ENCODE measurements at places on chromosomes 5 and 9.

DNA sequence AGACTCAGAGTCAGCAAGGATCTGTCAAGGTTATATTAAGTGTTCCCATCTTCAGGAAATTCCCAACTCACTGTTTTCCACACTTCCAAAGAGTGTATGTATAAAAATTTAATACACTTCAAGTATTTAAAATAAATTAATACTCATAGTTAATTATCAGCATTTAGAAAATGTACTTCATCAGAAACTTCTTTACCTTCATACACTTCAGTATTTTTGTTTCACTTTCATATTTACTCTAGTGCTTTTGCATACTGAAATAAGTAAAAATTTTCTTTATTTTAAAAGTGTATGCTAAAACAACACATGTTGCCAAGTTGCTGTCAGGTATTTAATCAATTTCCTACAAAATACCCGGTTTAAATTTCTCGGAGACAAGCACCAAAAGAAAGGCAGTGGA, 16.5 kb downstream of the RICTOR start:
- no peak for DNase-seq

DNA sequence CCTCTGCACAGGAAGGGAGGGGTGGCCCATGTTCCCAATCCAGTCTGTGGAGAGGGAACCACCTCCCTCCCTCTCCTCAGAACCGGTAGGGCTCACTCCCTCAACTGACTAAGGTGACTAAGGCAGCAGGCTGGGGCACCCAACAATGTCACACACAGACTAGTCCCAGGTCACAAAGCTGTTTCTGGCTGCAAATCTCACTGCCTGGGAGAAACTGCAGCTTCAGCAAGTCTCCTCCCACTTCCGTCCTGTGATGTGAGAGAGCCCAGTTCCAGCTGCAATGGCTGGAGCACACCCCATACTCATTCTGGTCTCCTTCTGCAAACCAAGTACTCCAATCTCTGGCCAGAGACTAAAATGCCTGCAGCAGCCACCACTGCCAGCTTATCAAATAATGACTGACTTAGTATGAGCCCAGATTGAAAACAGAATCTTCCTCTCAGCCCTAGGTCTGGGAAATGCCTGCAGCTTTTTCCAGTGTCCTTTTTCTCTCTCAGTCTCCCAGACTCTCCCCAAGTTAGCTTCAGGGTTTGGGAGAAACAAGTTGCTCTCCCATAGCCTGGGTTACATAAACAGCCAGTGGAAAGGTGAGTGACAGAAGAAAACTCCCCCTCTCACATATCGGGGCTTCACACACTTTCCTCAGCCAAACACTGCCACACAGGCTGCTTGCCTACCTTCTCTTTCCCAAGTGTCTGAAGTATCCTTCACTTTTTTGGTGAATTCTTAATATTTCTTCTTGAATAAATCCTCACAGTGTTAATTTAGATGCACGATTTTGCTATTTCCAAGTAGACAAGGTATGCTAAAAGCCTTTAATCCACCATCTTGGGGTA, 247.4 kb upstream of the RASA1 start:
- DNase-seq: no peak

GRCh38 chr5:102554728-102555127, 55.9 kb upstream of the SLCO6A1 start:
- no peak for DNase-seq

DNA sequence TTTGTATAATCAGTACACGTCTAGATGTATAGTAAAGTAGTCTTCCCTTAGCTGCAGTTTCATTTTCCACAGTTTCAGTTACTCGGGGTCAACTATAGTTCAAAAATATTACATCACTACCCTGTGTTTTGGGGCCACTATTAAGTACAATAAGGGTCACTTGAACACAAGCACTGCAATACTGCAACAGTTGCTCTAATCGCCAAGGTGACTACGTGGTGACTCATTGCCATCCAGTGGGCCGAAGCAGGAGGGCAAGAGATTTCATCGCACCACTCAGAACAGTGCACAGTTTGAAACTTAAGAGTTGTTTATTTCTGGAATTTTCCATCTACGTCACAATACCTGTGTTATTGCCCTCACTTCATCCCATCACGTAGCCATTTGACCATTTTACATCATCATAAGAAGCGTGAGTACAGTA, at the start of gene ARL14EPL:
TSS of gene ARL14EPL (plus strand) at position 379 of the 424 bp plus-strand sequence. CDS start 18,994 bp downstream, outside the sequence.
- DNase-seq: peak; percentile 60

- no peak for DNase-seq
Observed at GRCh38 chr9:89706731-89707191, 101.9 kb downstream of the GADD45G start.

- DNase-seq: no peak
Observed at GRCh38 chr5:149047462-149047861, 15.4 kb downstream of the SH3TC2 start.

DNA sequence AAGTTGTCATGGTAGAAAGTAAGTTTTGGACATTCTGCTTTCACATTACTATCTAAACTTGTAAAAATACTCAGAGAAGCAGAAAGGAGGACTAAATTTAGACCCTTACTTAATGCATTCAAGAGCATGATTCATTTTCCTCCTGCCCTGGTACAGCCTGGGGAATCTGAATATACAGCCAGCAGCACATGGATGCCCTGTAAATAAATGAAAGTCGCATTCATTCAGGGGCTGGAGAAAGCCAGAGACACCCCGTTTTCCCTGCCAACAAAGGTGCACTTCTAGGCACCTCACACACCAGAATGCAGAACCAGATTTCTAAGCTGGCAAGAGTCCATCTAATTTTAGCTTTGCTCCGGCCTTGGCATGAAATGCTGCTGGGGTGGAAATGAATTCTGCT, 172.7 kb upstream of the KLF9 start:
- no peak for DNase-seq

DNA sequence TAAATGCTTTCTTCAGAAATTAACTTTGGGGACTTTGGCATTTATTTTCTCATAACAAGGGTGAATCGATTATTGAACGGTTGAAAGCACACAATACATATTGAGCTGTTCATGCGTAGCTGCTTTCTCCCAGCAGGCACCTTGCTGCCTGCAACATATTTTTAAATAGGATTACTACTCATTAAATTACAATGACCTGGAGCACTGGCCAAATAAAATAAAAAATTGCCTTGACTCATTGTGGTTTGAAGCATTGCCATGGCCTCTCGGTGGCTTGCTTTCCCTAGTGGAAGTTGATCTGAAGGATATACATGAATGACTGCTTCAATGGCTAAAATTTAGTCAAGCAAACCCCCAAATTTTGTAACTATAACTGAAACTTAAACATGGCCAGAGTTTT, 181.6 kb upstream of the NUDT12 start:
- no peak for DNase-seq

GRCh38 chr5:146623666-146624065, 107.7 kb upstream of the GPR151 start:
- no peak for DNase-seq

DNA sequence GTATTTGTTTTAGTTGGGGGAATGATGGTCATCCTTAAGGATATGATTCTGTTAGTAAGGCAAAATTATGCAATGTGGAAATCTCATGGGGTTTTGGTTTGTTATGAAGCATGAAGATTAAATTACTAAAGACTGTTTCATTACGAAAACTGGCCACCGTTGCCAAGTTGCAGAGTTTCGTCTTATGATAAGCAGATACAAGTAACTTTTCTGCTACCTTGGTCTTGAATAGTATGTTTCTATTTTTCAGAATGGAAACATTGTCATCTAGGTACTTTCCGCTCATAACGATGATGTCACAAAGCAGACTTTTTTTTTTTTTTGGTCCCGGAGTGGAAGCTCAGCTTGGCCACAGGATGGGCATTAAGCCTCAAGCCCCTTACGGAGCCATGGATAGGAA, 4.2 kb downstream of the CCNI2 start:
- no peak for DNase-seq

Data from right lung (tissue), 10 donors.